ENCODE measurements at places on chromosomes 11 and 22. TPM values are rescaled to one million over a fixed set of nuclear protein-coding genes. Genes with fewer than 3 reads are reported as not detected.

FAM83F gene
- not detected for total RNA-seq

HEPACAM gene
- total RNA-seq = not detected

OR51M1 gene
- not detected for total RNA-seq

MFNG gene
- total RNA-seq = 0.28 TPM

NXPE2 gene
- 0.09 TPM for total RNA-seq

MS4A4A gene
- total RNA-seq = not detected

CD44 gene
- 667 TPM for total RNA-seq

KCNJ1 gene
- not detected for total RNA-seq

FXYD6 gene
- not detected for total RNA-seq

SULT4A1 gene
- total RNA-seq = 0.30 TPM

MRGPRX4 gene
- not detected for total RNA-seq

FADD gene
- 47.7 TPM for total RNA-seq

All from smooth muscle cell of the umbilical artery (primary cell).